ENCODE measurements at places on chromosomes 3 and 15.

- DNase-seq, result no peak
Measured at GRCh38 chr15:95284933-95285421, 1045.5 kb upstream of the NR2F2 start.

DNA sequence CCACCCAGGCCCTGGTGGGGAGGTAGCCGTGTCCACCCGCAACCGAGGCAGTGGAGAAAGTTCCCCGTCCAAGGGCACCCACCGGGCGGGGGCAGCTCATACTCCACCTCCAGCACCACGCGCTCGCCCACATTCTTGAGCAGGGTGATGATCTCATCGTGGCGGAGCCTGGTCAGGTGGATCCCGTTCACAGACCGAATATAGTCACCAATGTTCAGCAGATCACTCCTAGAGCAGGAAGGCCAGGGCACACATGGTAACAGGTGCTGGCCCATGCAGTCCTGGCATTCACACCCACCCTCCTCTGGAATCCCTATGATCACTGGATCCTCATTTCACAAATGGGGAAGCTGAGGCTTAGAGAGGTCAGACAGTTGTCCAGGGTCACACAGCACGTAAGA is 15.8 kb downstream of the GRIP2 start:
- no peak for DNase-seq

DNA sequence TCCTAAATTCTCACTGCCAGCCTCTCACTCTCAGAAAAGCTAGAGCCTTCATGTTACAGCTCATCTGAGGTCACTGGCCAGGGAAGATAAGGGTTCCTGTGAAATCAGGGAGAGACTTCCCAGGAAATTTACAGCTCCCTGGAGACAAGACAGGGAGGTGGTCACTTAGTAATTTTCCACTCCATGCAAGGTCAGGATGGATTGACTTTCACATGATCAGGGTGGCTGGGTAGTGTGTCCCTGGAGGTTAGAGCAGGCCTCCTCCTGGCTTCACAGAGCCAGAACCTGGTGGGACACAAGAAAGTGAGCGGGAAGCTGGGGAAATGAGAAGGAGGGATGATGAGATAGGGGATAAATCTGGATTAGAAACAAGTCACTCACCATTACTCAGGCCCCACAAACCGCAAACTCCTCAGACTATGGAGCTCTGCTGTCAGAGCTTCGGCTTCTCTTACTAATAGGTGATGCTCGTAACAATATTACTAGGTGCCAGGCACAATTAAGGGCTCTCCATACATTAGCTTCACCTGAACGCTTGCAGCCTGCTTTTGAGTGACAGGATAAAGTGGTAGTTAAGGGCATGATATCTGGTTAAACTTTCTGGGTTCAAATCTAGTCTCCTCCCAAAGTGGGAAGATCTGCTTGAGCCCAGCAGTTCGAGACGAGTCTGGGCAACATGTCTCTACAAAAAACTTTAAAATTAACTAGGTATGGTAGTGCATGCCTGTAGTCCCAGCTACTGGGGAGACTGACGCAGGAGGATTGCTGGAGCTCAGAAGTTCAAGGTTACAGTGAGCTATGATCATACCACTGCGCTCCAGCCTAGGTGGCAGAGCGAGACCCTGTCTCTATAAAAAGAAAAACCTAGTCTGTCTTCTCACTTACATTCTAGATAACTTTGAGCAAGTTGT is 24.9 kb downstream of the DUOX2 start:
- no peak for DNase-seq

GRCh38 chr15:40062816-40063562 is 24.0 kb upstream of the SRP14 start:
- DNase-seq, result no peak

GRCh38 chr3:37096975-37097374 is 77.4 kb downstream of the LRRFIP2 start:
- no peak for DNase-seq

- no peak for DNase-seq
Measured at GRCh38 chr15:84603630-84604379, 3.0 kb downstream of the ZSCAN2 start.

- no peak for DNase-seq
Measured at GRCh38 chr3:114411811-114412803, 118.3 kb downstream of the TIGIT start.

- peak; percentile 13 for DNase-seq
Measured at GRCh38 chr3:55480911-55481743, 6.0 kb downstream of the WNT5A start.

GRCh38 chr3:35722902-35723301 is 83.6 kb downstream of the ARPP21 start:
- DNase-seq, result no peak

GRCh38 chr3:123632161-123632655 is 47.4 kb upstream of the HACD2 start:
- DNase-seq, result no peak

GRCh38 chr15:78620527-78621421 is at the start of gene CHRNA3:
TSS of gene CHRNA3 (minus strand) at chr15:78620996. CDS start at chr15:78620794, 202 bp downstream.
- DNase-seq, result no peak

DNA sequence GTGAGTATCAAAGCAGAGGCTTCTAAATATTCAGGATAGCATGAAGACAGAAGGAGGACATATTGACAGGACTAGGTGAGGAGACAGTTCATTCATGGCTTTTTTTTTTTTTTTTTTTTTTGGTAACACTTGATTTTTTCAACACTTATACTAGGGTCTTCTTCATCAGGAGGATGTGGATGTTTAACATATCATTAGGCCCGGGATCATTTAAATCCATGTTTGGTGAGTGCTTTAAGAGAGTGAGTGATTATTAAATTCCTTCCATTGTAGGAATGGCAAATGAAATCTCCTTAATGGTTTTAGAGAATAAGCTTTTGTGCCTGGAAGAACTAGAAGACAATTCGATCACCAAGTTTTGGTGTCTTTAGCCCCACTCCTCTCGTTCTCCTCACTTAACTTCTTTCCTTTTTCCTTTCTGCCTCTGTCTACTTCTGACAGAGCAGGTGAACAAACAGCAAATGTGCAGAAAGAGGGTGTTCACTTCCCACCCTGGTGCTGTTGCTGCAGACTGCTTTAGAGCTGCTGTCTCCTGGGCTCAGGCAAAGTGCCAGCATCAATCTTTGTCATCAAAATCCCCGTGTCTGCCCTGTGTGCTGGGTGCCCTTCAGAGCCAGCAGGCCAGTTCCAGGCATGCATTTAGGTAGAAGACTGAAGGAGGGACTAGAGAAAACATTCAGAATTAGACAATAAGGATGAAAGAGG is 35.6 kb upstream of the RAB11A start:
- DNase-seq, result peak; percentile 2

DNA sequence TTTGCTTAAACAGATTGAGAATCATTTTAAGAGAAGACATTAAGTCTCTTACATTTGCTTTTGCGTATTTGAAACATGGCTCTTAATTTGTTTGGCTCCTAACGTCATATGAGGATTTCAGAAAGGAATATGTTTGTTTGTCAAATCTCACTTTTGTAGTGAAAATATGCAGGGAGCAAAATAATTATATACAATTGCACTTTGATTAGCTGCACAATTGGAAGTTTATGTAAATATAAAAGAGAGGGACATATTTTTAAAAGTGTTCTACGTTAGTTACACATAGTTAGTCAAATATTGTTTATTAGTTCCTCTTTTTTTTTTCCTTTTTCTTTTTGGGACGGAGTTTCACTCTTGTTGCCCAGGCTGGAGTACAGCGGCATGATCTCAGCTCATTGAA is 42.7 kb upstream of the GOLIM4 start:
- no peak for DNase-seq

Data from NCI-H1417 (cell line).